ENCODE measurements at places on chromosomes 1 and 21. TPM values are rescaled to one million over a fixed set of nuclear protein-coding genes. Genes with fewer than 3 reads are reported as not detected.

GRCh38 chr1:87958716-87959115 is 630.0 kb downstream of the LMO4 start:
- DNase-seq, result no peak

GRCh38 chr21:15159382-15160020 is 94.7 kb upstream of the NRIP1 start:
- no peak for DNase-seq

USP1 gene
- 23.8 TPM for total RNA-seq

MRPS6 gene
- total RNA-seq, result 43.5 TPM

LCE1D gene
- not detected for total RNA-seq

All from ureter (tissue), 1 donor.